ENCODE measurements at places on chromosomes 6 and 20. TPM values are rescaled to one million over a fixed set of nuclear protein-coding genes. Genes with fewer than 3 reads are reported as not detected.
A peak's percentile ranks its signal among the peaks of the same experiment; 100 is the strongest.

DNA sequence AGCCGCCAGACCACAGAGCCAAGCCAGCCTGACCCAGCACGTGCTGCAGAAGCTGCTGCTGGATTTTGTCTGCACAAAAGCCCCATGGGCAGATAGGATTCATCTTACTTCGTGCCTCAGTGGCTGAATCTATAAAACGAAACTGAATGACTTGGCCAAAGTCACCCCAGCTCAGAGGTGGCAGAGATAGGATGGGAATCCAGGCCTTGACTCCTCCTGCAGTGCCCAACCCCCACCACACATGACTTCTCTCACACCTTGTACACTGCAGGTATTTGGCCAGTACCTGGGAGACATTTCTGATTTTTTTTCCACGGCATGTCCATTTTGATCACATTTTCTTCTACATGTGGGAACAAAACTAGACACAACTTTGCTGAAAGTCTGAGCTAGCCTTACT lies 182.1 kb downstream of the ANKRD60 start:
- no peak for DNase-seq
- no peaks in the 10 kb centered on the region for H3K27me3 ChIP-seq
- no peaks in the 10 kb centered on the region for H3K36me3 ChIP-seq
- H3K4me1 ChIP-seq = no peaks in the 10 kb centered on the region
- no peak overlapping the region for H3K27ac ChIP-seq

DNA sequence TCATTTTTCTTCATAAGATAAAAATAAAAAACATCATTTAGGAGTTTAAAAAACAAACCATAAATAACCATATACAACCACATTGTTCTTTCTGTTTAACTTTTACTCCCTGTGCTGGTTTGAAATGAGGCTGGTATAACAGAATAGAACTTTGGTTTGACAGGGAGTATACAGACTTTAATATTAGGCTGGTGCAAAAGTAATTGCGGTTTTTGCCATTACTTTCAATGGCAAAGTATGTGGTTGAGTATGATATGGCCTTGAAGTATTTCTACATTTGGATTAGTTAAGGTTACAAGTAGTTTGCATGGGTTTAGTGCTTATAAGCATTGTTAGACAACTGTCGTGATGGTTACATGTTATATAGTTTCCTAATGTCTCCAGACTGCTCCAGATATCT lies 29.0 kb upstream of the COL10A1 start:
- H3K4me3 ChIP-seq = no peak overlapping the region
- no peaks in the 10 kb centered on the region for H3K4me1 ChIP-seq
- H3K36me3 ChIP-seq = no peaks in the 10 kb centered on the region
- H3K27me3 ChIP-seq = no peaks in the 10 kb centered on the region

GRCh38 chr6:1560281-1561058 lies 49.2 kb upstream of the FOXC1 start:
- DNase-seq = no peak
- no peak overlapping the region for H3K4me3 ChIP-seq
- no peaks in the 10 kb centered on the region for H3K4me1 ChIP-seq
- H3K27ac ChIP-seq = no peak overlapping the region
- H3K36me3 ChIP-seq = no peaks in the 10 kb centered on the region
- H3K27me3 ChIP-seq = no peaks in the 10 kb centered on the region

The CD93 gene
- 16.5 TPM for total RNA-seq

GRCh38 chr6:137866200-137866913 lies 702 bp upstream of the TNFAIP3 start:
- H3K36me3 ChIP-seq = no peaks in the 10 kb centered on the region
- H3K27me3 ChIP-seq = no peaks in the 10 kb centered on the region
- peak overlapping the region; percentile 90 for H3K4me3 ChIP-seq
- DNase-seq = no peak
- peaks cover 9% of the 10 kb centered on the region for H3K4me1 ChIP-seq

The RHAG gene
- not detected for total RNA-seq

The TNFAIP3 gene
- 66.8 TPM for total RNA-seq

The ADAM33 gene
- total RNA-seq = 22.2 TPM

DNA sequence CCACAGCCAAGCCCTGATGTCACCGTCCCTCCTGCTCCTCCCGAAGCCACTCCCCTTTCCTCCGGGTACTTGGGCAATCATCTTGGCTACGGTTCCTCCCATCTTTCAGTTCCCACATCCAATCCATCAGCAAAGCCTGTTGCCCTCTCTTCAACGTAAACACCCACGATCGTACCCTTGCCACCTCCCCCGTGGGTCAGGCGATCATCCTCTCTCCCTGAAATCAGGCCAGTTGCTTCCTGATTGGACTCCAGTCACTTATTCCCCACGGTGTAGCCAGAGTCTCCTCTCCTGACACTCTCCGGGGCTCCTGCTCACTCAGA lies 44.5 kb downstream of the SULF2 start:
- H3K27ac ChIP-seq = no peak overlapping the region
- H3K4me3 ChIP-seq = no peak overlapping the region
- no peak for DNase-seq
- no peaks in the 10 kb centered on the region for H3K36me3 ChIP-seq
- no peaks in the 10 kb centered on the region for H3K27me3 ChIP-seq
- H3K4me1 ChIP-seq = no peaks in the 10 kb centered on the region

DNA sequence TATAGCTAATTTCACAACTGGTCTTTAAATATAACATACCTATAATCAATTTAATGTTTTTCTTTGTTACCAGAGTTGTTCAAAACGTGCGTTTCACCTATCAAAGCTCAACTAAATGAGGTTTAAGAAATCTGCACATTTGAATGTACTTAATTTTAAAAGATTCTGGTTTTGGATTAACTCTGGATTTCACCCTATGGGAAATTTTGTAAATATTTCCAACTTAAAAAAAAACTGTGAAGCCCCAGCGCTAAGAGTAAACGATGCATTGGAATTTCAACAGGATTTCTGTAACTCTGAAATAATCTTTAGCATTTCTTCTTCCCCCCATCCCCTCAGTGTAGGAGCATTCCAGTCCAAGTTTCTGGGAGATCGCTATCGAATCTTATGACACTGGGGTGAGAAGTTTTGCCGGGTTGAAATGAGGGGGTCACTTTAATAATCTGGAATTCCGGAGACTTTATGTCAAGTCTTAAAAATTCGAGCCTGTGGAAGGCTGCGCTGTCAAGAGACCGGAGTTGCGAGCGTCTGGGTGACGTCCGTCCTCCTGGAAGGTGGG lies 643 bp upstream of the MAP3K4 start:
- H3K27me3 ChIP-seq = no peaks in the 10 kb centered on the region
- peak overlapping the region; percentile 67 for H3K4me3 ChIP-seq
- H3K27ac ChIP-seq = peak overlapping the region; percentile 78
- H3K4me1 ChIP-seq = no peaks in the 10 kb centered on the region
- no peak for DNase-seq
- H3K36me3 ChIP-seq = no peaks in the 10 kb centered on the region

DNA sequence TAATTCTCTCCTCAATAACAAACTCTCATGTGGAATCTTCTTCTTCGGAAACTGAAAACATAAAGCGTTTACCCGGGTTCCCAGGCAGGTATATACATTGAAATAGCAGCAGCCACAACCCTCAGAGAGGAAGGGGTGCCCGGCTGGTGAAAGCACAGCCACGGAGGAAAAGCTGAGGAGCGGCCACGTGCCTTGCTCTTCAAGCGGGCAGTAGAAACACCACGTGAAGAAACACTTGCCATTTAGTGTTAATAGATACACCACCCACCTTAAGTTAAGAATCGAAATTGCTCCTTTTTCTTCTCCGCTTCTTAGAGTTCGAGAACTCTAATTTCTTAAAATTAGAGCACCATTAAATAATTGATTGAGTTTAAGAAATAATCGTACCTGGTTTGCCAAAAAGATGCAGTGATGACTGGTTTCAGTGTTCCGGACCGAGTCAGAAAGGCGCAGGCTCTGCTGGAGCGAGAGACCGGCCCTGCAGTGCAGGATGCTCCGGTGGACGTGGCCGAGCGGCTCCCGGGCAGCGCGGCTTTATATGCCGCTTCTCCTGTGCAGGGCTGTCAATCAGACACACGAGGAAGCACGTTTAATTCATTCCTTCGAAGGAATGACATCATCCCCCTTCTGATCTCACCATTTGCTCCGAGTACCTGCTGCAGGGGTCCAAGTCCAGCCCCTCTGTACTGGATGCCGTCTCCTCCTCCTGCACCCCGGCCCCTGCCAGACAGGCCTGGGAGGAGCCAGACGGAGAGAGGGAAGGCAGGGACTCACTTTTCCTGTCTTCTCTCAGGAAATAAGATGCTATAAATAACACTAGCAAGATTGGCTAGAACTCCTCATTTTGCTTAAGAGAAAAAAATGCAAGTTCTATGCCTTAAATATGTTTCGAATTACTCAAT lies at the start of gene THBS2:
Gene THBS2 (minus strand): TSS at position 510 of the 902 bp plus-strand sequence. CDS start 3,062 bp downstream, outside the sequence.
- H3K4me3 ChIP-seq = peak within 1 kb of the TSS; percentile 35
- peaks cover 10% of the 10 kb centered on the region for H3K4me1 ChIP-seq
- no peak within 1 kb of the TSS for H3K27ac ChIP-seq
- DNase-seq = peak; percentile 49
- H3K27me3 ChIP-seq = no peaks in the 10 kb centered on the region

DNA sequence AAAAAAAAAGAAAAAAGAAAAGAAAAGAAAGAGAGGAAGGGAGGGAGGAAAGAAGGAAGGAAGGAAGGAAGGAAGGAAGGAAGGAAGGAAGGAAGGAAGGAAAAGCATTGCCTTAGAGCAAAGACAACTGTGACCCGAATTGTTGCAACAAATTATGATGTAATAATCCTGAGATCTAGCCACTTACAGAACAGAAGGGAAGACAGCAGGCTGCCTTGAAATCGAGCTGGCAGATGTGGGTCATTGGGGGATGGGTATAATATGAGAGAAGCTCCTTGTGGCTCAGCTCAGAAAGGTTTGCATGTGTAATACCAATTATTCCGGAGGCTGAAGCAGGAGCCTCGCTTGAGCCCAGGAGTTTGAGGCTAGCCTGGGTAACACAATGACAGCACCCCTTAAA lies 208.1 kb upstream of the PROKR2 start:
- H3K36me3 ChIP-seq = no peaks in the 10 kb centered on the region
- H3K4me1 ChIP-seq = peaks cover 10% of the 10 kb centered on the region
- no peaks in the 10 kb centered on the region for H3K27me3 ChIP-seq
- H3K4me3 ChIP-seq = no peak overlapping the region
- no peak for DNase-seq
- no peak overlapping the region for H3K27ac ChIP-seq

DNA sequence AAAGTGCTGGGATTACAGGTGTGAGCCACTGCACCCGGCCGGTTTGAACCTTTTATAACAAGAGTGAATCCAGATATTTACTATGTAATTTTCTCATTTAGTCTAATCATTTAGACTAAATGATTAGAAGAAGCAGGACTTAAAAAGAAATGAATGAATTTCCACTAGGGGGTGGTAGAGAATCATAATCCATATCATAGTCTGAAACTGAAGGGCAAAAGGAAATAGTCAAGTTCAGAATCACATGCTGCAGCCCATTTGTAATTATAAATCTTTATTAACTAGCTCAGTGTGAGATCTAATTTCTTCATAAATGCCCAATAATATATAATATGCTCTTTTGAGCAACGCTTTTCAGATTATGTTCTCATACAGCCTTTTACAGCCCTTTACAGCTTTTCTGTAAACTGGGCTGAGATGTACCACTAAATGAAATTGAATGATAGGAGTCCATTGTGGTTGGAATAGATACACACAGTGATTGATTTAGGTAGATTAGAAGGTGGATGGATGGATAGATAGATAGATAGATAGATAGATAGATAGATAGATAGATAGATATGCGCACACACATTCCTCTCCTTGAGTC lies 31.8 kb downstream of the PSMB9 start:
- H3K4me1 ChIP-seq = no peaks in the 10 kb centered on the region
- no peaks in the 10 kb centered on the region for H3K36me3 ChIP-seq
- no peaks in the 10 kb centered on the region for H3K27me3 ChIP-seq
- H3K27ac ChIP-seq = no peak overlapping the region
- no peak overlapping the region for H3K4me3 ChIP-seq

The MEP1A gene
- total RNA-seq = 2,426 TPM

All from Peyer's patch (tissue), 4 donors.